Glomerular endothelial cell (primary cell): ENCODE measurements at places on chromosomes 5 and 9. TPM values are rescaled to one million over a fixed set of nuclear protein-coding genes. Genes with fewer than 3 reads are reported as not detected.

Gene ZER1
- 36.4 and 37.6 TPM in 2 replicates for total RNA-seq

Gene IL17B
- total RNA-seq, result not detected in 2 replicates

Gene GADD45G
- 0.35 and 0.97 TPM in 2 replicates for total RNA-seq

Gene SNCB
- 0.70 and 1.8 TPM in 2 replicates for total RNA-seq

Gene ATP10B
- total RNA-seq, result under 0.01 TPM in 1 of 2 replicates, not detected in the other

DNA sequence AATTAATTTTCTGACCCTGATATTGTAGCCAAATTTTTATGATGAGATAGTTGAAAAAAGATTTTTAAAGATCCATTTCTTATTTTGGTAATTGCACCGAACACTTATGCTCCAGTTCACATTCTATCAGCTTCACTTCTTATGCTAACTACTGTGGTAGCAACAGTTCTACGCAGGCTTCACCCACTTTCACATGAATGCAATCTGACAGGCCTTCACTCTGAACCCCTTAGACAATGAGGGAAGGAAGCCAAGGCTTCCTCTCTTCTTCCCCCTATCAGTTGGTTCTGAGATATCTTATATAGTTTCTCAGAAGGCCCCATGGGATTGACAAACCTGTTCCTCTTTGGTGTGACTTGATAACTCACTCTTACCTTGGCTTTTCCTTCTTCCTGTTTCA, 185.8 kb downstream of the CETN3 start:
- DNase-seq, result no peak

DNA sequence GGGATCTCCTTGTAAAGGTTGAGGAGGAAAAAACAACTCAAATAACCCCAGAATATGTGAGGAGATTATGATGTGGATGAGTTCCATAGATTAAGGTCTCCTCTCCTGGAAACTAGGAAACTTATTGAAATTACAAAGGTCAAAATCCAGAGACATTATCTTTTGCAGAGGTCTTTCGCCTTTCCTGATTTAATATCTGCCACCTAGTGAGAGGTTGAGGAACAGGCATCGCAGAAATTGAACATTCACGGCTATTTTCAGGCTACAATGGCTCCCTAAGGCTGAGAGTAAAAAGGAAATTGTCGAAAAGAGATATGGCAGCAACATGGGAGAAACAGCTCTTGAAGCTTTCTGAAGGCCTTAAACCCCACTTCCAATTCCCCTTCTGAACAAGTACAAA, 127.5 kb upstream of the PLCXD3 start:
- no peak for DNase-seq

- no peak for DNase-seq
Observed at GRCh38 chr5:9894571-9895301, 264.6 kb upstream of the TAS2R1 start.

DNA sequence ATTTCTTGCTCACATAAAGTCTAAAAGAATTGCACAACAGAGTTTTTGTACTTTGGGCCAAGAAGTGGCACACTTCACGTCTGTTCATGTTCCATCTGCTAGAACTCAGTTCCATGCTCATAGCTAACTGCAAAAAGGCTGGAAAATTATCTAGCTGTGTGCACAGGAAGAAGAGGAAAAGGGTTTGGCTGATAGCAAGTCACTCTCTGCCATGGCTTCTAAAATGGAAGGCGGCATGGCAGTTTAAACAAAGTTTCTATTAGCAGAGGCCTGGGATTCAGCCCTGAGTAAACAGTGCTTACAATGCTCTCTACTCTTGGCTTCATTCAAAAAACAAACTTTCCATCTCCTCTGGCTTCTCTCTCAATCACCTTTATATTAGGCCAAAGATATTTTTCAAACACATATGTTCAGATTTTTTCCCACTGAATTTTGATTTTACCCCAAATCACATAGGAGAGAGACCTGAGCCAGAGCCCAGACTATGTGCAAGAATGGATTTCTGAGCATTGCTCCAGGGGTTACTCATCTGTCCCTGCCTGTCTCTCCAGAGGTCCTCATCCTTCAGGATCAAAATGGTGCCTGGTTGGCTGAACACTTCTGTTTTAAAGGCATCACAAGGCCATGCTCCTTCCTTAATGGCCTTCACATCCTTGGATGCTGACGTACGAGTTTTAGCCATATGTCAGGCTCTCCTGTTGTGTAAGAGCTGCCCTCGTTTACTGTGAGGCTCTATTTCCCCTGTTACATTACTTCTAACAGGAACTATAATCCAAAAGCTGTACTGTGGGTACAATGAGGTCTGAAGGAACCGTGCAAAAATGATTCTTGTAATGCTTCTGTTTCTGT, 226.6 kb downstream of the SAXO1 start:
- DNase-seq, result no peak

DNA sequence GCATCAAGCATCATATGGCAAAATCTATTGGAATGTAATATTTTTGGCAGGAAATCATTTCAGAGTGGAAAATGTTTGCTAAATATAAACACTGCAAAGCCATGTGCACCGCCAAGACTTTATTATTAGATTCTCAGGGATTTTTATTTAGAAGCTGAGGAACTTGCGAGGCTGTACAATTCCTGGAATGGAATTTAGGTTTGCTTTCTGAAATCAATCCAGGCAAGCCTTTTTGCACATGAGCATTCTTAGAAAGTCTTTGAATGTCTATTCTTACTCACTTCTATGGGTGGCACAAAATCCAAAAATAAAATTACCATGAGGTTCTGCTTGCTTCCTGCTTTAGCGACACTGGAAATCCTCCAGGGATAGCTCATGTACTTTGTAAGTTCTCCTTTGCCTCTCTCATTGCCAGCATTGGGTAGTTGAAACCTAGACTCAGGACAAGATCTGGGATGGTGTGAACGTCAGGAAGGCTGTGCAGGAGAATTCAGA, 71.5 kb upstream of the PALM2AKAP2 start:
- DNase-seq, result no peak

DNA sequence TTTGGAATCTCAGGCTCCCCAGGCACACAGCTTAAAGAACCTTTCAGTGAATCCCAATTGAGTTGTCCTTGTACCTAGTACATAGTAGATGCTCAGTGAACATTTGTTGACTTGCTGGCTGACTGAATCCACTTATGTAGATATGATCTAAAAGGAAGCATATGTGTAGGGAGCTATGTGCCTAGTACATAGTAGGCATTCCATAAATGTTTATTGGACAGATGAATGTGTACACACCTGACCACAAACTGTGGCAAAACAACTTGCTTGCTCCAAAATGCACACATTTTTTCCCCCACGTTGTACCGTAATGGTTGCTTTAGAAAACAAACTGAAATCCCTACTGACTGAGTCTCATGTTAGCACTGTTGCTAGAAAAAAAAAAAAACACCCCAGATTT, 80.2 kb upstream of the IL12B start:
- no peak for DNase-seq

DNA sequence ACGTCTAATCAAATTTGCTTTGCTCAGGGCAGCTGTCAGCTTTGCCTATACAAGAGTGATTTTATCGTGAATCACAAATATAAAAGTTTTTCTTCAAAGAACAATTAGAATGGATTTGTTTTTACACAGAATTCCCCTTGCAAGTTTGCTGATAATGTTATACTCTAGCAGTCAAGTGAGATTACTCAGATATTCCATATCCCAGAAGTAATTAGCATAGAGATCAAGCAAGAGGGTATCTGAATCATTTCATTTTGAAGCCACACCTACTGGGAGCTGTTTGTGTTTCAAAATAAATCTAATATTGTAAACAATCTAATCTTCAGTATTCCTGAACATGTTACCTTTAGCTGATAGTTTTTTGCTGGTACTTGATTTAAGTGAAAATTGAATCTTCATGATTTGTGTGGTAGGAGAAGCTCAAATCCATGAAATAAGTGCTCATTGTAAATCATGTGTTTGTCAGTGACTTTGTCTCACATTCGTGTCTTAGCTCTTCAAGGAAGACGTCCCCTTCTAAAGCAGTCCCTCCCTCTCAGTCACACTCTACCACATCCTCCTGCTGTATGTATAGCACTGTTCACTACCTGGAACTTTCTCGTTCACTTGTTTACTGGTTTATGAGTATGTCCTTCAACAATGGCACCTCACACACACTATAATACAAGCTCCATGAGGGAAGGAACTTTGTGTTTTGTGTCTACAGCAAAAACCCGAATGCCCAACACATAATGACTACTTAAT, 3.3 kb upstream of the TTC39B start:
- no peak for DNase-seq

DNA sequence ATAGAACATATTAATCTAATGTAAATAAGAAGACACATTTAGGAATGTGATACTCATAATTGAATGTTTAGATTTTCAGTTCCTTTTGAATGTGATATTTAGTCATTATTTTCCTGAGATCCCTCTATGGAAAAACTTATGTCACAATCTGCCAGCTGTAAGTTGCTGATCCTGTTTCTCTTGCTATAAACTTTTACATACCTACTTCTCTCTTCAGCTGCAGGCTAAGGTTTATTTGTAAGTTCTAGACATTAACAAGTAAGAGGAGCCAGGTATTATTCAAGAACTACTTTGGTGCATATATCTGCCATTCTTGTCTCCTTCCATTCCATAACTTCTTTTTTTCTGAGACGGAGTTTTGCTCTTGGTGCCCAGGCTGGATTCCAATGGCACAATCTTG, 462.4 kb downstream of the PRR16 start:
- no peak for DNase-seq

GRCh38 chr9:102362470-102363132, 624.2 kb upstream of the GRIN3A start:
- no peak for DNase-seq
